NCI-H1417 treated with DMSO at 0.1 percent for 48 hours (cell line): ENCODE measurements at places on chromosomes 12 and 14.

DNA sequence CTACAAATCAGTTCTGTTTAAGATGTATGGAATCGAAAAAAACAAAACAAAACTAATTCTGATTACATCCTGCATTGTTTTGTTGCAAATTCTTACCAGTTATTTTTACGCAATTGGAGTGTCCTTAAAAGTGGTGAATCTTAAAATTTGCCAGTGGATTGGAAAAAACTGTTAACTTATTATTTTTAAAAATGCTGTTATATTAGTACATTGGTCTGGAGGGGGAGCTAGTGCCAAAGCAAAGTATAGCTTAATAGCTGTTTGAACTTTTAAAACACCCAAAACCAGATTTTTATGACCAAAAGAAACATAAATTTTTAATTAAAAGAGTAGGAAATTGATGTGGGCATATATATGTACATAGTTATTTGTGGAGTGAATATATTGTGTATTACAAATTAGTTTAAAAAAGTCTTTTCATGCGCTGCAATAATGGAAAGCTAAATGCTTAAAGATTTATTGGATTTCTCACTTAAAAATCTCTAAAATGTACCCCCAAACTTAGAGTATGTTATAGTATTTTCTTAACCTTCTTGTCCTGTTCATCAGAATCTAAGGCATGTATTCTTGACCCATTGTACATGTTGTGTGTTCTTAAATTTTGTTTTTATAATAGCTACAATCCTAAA lies 2.5 kb downstream of the FUT8 start:
- no peak for DNase-seq

- no peak for DNase-seq
Observed at GRCh38 chr12:116950628-116951325, 40.0 kb downstream of the FBXW8 start.

GRCh38 chr12:104567832-104568486 lies 111.2 kb downstream of the CHST11 start:
- DNase-seq: no peak

GRCh38 chr12:88753066-88753465 lies 172.8 kb upstream of the KITLG start:
- DNase-seq: no peak

- no peak for DNase-seq
Observed at GRCh38 chr12:114400925-114401324, 5.0 kb downstream of the TBX5 start.

DNA sequence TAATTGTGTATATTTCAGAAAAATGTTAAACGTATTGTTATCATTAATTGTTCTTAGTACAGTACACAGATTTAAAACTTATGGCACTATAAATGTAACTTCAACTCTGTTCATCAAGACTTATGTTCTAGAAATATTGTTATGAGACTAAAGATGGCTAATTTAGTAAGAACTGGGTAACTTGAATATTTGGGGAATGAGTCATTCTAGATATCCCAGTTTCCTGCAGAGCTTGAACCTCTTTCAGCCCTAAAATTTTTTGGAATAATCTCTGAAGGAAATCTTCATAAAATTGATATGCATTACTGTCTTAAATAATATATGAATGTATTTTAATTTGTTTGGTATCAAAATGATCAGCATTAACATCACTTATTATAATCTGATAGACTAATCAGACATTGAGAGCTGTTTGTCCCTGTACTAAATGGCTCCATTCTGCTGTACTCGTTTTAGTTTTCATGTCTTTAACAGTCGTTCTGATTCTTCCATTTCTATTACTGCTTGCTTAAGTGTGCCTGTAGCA lies 87.1 kb downstream of the VEZT start:
- no peak for DNase-seq

DNA sequence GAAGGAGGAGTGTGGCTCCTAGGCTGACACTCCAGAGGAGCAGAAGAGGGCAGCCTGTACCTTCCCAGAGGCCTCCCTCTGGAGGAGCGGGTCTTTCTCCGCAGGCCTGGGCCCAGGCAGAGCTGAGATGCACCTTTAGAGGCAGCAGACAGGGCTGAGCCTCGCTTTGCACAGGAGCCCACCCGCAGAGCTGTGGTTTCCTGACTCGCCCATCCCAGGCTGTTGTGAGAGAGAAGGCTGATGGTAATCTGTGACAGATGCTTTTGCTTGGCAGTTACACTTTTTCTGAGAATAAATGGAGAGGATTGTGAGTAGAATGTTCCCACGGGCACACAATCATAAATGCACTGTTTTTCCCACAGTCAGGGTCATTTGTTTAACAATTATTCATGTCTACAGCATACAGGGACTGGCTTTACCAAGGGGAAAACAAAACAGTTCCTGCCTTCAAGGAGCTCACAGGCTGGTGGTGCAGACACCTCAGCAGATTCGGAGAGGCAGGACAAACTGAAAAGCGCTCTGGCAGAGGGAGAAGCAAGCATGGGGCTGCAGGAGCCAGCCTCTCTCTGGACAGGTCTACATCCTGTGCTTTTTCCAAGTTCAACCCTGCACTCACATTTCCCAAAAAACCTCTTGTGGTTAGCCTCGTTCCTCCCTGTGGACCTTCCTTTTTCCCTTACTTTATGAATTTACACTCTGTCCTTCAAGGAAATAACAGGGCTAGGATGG lies 13.9 kb downstream of the EVL start:
- no peak for DNase-seq
